ENCODE measurements at places on chromosomes 6 and 20. TPM values are rescaled to one million over a fixed set of nuclear protein-coding genes. Genes with fewer than 3 reads are reported as not detected.

Gene CDH26
- total RNA-seq, result 0.43 TPM

Gene OLIG3
- not detected for total RNA-seq

Gene CCM2L
- total RNA-seq, result 6.0 TPM

Gene ABHD16B
- not detected for total RNA-seq

Gene CHRNA4
- not detected for total RNA-seq

Gene SLC4A11
- total RNA-seq, result 0.16 TPM

Gene POU3F2
- not detected for total RNA-seq
